ENCODE measurements at places on chromosomes 11 and 22. TPM values are rescaled to one million over a fixed set of nuclear protein-coding genes. Genes with fewer than 3 reads are reported as not detected.

SPINDOC gene
- 50.7 TPM for total RNA-seq

SPON1 gene
- total RNA-seq, result 1.1 TPM

NCR3LG1 gene
- total RNA-seq, result 1.0 TPM

RAC2 gene
- total RNA-seq, result 809 TPM

GNAZ gene
- 0.91 TPM for total RNA-seq

FAM181B gene
- total RNA-seq, result not detected

TMEM121B gene
- 0.09 TPM for total RNA-seq

RANGAP1 gene
- total RNA-seq, result 101 TPM

SMC1B gene
- 0.68 TPM for total RNA-seq

TRIM49 gene
- total RNA-seq, result not detected

FGF3 gene
- not detected for total RNA-seq

NCF4 gene
- 57.0 TPM for total RNA-seq

ACTN3 gene
- 0.05 TPM for total RNA-seq

SLC22A12 gene
- total RNA-seq, result not detected

GLB1L2 gene
- 2.0 TPM for total RNA-seq

DKK3 gene
- not detected for total RNA-seq

C22orf15 gene
- total RNA-seq, result 0.57 TPM

CXCR5 gene
- total RNA-seq, result 0.30 TPM

NLRP14 gene
- 0.39 TPM for total RNA-seq
